ENCODE measurements at places on chromosomes 12 and 14. TPM values are rescaled to one million over a fixed set of nuclear protein-coding genes. Genes with fewer than 3 reads are reported as not detected.
A peak's percentile ranks its signal among the peaks of the same experiment; 100 is the strongest.

- H3K27me3 ChIP-seq = no peaks in the 10 kb centered on the region
- no peak overlapping the region for H3K27ac ChIP-seq
- no peaks in the 10 kb centered on the region for H3K4me1 ChIP-seq
These were observed 59.7 kb downstream of the GTF2A1 start for GRCh38 chr14:81161088-81161487.

DNA sequence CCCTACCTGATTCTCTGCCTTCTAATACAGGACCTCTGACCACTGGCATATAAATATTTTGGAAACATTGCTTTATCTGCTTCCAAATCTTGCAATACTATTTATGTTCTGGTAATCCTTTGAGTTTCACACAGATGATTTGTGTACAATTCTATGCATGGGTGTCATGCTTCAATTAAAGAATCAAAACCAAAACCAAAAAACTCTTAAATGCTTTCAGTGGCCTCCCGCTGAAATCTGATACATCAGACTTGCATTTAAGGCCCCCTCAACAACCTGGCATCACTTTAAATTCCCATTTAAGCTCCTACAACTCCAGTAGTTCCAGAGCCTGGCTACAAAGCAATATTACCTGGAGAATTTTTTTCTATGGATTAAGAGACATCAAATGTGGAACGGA is 221.7 kb upstream of the NAV3 start:
- H3K4me1 ChIP-seq = no peaks in the 10 kb centered on the region
- no peaks in the 10 kb centered on the region for H3K36me3 ChIP-seq
- H3K27ac ChIP-seq = no peak overlapping the region
- no peak overlapping the region for H3K4me3 ChIP-seq
- no peak for DNase-seq

DNA sequence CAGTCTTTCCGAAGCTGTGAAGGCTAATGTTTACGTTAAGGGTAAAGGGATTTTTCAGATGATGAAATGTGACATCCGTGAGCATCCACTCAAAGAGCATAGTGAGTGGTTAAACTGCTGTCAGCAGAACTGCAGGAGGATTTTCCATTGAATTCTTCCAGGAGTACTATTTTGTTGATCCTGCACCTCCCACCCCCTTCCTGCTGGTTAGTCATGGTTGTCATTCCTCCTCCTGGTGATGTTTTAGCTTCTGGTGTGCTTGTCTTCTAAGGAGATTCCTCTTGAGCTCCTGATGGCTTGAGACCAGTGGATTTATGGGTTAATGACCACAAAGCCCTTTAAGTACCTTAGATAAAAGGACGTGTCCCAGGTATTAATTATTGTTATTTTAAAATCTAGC is 2.4 kb upstream of the GPRC5D start:
- DNase-seq = no peak
- no peak overlapping the region for H3K4me3 ChIP-seq
- no peaks in the 10 kb centered on the region for H3K4me1 ChIP-seq
- H3K27me3 ChIP-seq = no peaks in the 10 kb centered on the region

GRCh38 chr14:101460521-101460920 is 100.8 kb upstream of the DIO3 start:
- no peaks in the 10 kb centered on the region for H3K36me3 ChIP-seq
- peaks cover 28% of the 10 kb centered on the region for H3K4me1 ChIP-seq
- peaks cover 49% of the 10 kb centered on the region for H3K27me3 ChIP-seq

- no peaks in the 10 kb centered on the region for H3K4me1 ChIP-seq
- no peaks in the 10 kb centered on the region for H3K36me3 ChIP-seq
- DNase-seq = no peak
- H3K4me3 ChIP-seq = no peak overlapping the region
These were observed 105.0 kb downstream of the CMKLR1 start for GRCh38 chr12:108234158-108234557.

- H3K27me3 ChIP-seq = no peaks in the 10 kb centered on the region
- H3K27ac ChIP-seq = peak overlapping the region; percentile 43
- no peak for DNase-seq
- H3K4me1 ChIP-seq = peaks cover 10% of the 10 kb centered on the region
- H3K36me3 ChIP-seq = no peaks in the 10 kb centered on the region
- H3K4me3 ChIP-seq = no peak overlapping the region
These were observed 22.0 kb downstream of the GPR65 start for GRCh38 chr14:88026890-88027289.

DNA sequence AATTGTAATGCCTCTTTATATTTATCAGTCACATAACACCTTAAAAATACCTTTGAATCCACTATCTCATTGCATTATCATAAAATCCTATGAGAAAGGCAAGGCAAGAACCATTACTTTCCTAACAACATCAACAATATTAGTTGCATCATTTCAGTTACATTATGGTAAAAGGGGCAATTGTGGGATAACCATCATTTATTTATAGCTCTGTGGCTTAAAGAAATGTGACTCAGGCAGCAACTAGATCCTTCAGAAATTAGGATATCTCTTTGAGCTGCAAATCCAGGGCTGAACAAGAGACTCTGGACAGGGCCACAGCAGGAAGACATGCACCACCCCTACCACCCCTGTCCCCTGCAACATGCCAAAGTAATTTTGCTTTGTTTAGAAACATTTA is 36.4 kb downstream of the EPS8 start:
- no peak for DNase-seq
- H3K36me3 ChIP-seq = no peaks in the 10 kb centered on the region
- no peak overlapping the region for H3K27ac ChIP-seq
- H3K4me1 ChIP-seq = no peaks in the 10 kb centered on the region

- H3K36me3 ChIP-seq = no peaks in the 10 kb centered on the region
- H3K27me3 ChIP-seq = no peaks in the 10 kb centered on the region
- H3K4me1 ChIP-seq = no peaks in the 10 kb centered on the region
These were observed 79.6 kb downstream of the EXOC5 start for GRCh38 chr14:57189070-57189469.

DNA sequence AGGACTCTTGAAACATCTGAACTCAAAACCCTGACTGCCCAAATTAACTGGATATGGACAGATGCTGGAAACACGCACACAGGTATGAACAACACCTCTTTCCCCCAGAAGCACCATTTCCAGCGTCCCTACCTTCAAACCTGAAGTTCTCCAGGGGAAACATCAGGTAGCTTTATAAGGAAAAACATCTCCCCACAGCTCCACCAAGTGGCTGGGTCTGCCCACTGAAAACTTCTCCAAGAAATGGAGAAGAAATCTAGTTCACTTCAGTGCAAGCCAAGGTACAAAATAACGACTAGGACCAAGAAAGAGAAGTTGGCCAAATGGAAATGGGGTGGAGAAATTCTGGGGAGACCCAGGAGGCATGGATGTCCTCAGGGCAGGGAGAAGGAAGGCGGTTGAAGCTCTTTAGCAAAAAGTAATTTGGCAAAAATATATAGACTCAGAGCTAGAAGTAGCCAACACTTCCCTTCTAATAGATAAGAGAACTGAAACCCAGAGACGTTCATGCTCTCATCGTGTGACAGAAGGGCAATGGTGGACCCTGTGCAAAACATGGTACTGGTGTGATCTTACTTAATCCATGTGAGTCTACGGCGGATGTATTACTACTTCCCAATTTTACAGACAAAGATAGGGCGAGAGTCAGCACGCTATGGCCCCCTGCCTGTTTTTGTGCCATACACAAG is 10.5 kb upstream of the NUAK1 start:
- no peaks in the 10 kb centered on the region for H3K27me3 ChIP-seq
- H3K36me3 ChIP-seq = no peaks in the 10 kb centered on the region
- H3K4me1 ChIP-seq = no peaks in the 10 kb centered on the region
- H3K4me3 ChIP-seq = no peak overlapping the region

DNA sequence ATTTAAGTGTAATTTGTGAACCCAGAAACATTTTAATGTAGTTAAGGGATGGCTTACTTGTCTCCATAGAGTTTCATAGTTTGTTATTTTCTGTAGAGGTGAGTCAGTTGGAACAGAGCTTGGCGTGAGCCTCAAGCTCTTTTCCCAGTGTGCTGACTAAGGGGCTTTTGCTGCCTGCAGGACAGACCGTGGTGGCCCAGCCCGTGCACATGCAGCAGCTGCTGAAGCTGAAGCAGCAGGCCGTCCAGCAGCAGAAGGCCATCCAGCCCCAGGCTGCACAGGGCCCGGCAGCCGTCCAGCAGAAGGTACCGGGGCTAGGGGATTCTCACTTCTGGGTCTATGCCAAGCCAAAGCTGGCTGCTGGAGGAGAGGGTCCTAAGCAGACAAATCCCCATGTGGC is 76.9 kb downstream of the DDX51 start:
- peak overlapping the region; percentile 58 for H3K27ac ChIP-seq
- H3K27me3 ChIP-seq = no peaks in the 10 kb centered on the region
- no peak overlapping the region for H3K4me3 ChIP-seq
- peak; percentile 47 for DNase-seq
- H3K4me1 ChIP-seq = peaks cover 49% of the 10 kb centered on the region

GRCh38 chr14:30691751-30692398 is 69.8 kb downstream of the SCFD1 start:
- no peaks in the 10 kb centered on the region for H3K4me1 ChIP-seq
- DNase-seq = no peak
- no peak overlapping the region for H3K4me3 ChIP-seq
- H3K36me3 ChIP-seq = peaks cover 3% of the 10 kb centered on the region

GRCh38 chr14:72369106-72369505 is 436.9 kb downstream of the RGS6 start:
- H3K4me3 ChIP-seq = no peak overlapping the region
- no peak overlapping the region for H3K27ac ChIP-seq

GRCh38 chr12:57154804-57155434 is 7.5 kb upstream of the LRP1-AS start:
- DNase-seq = no peak
- H3K27me3 ChIP-seq = no peaks in the 10 kb centered on the region
- H3K27ac ChIP-seq = peak overlapping the region; percentile 76
- peaks cover 84% of the 10 kb centered on the region for H3K4me1 ChIP-seq

DNA sequence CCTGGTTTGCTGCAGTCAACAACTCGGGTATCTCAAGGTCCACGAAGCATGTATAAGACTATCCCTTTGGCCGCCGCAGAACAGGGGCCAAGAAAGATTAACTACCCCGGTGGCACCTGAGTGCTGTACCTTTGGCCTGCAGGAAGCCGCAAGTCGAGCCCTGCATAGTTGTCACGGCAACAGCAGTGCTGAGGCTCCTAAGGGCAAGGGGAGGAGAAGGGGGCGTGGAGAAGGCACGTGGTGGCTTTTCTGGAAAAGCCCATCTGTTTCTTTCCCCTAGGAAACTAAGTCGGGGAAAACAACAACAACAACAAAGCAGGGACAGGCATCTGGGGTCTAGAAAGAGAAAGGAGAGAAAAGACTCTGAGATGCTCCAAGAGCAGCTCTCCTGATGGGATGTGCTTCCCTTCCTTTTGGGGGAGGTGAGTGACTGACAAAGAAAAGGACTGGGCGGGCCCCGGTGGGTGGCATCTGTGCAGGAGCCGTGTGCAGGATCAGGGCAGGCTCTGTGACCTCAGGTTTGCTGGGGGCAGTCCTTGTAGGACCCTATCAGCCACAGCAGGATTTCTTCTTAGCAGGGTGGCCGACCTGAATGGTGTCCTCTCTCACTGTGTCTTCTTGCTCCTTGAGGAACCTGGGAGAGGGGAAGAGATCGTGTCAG is 123.9 kb downstream of the PRMT8 start:
- no peaks in the 10 kb centered on the region for H3K4me1 ChIP-seq
- peak; percentile 48 for DNase-seq
- no peak overlapping the region for H3K27ac ChIP-seq
- no peaks in the 10 kb centered on the region for H3K36me3 ChIP-seq
- H3K4me3 ChIP-seq = no peak overlapping the region

CACNA1C gene
- 23.7 TPM for total RNA-seq

FOXA1 gene
- total RNA-seq = not detected

SMIM41 gene
- total RNA-seq = 0.64 TPM

CNTN1 gene
- total RNA-seq = 5.6 TPM

INF2 gene
- total RNA-seq = 73.6 TPM
